ENCODE measurements at places on chromosomes 12 and 14.

- no peaks in the 10 kb centered on the region for H3K4me1 ChIP-seq
- H3K4me3 ChIP-seq = no peak overlapping the region
- no peak for DNase-seq
These were observed 26.2 kb upstream of the PPM1A start for GRCh38 chr14:60222820-60223219.

- H3K4me3 ChIP-seq = peak overlapping the region; percentile 27
- H3K27me3 ChIP-seq = no peaks in the 10 kb centered on the region
These were observed 40.3 kb downstream of the MAP1LC3B2 start for GRCh38 chr12:116599285-116600136.

DNA sequence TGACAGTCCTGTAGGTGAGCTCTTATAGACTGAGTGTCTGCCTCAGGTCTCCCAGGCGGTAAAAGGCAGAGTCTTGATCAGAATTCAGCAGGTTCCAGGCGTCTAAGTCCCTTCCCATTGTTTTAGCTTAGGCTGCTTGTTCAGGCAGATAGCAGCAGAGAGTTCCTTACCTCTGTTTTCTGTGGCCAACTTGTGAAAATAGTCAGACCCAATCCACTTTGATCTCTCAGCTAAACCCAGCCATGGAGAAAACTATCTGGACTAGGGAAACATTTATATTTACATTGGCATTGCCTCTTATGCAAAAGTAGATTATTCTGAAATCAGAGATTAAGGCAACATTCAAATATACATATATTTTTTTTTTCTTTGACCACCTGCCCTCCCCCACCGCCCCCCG is 21.4 kb downstream of the CCDC62 start:
- H3K4me1 ChIP-seq = no peaks in the 10 kb centered on the region
- H3K4me3 ChIP-seq = no peak overlapping the region
- H3K27ac ChIP-seq = no peak overlapping the region
- no peaks in the 10 kb centered on the region for H3K36me3 ChIP-seq
- DNase-seq = no peak

DNA sequence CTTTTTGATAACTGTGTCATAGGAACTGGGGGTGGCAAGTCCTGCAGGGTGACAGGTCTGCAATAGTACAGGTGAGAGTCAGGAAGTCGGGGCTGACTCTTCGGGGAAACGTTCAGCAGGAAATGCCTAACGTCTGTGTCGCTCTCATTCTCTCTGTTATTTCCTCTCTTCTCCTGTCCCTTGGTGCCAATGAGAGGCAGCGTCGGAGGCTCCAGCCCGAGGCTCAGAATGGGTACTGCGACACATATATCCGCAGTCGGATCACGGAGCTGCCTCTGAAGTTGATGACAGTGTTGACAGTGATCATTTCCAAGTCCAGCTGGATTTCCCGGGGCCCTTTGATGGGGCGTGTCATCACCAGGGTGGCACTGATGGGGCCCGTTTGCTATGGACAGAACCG is 2.7 kb upstream of the TC2N start:
- no peak for DNase-seq
- H3K27me3 ChIP-seq = no peaks in the 10 kb centered on the region
- no peak overlapping the region for H3K4me3 ChIP-seq

- no peaks in the 10 kb centered on the region for H3K27me3 ChIP-seq
- no peak for DNase-seq
- H3K4me1 ChIP-seq = no peaks in the 10 kb centered on the region
- no peak overlapping the region for H3K27ac ChIP-seq
These were observed 598.8 kb downstream of the SLC16A7 start for GRCh38 chr12:60194678-60195077.

GRCh38 chr14:100904307-100905087 is 975 bp upstream of the RTL1 start:
- H3K27ac ChIP-seq = no peak overlapping the region
- H3K27me3 ChIP-seq = no peaks in the 10 kb centered on the region
- no peaks in the 10 kb centered on the region for H3K36me3 ChIP-seq
- DNase-seq = no peak
- H3K4me3 ChIP-seq = no peak overlapping the region
- H3K4me1 ChIP-seq = no peaks in the 10 kb centered on the region

DNA sequence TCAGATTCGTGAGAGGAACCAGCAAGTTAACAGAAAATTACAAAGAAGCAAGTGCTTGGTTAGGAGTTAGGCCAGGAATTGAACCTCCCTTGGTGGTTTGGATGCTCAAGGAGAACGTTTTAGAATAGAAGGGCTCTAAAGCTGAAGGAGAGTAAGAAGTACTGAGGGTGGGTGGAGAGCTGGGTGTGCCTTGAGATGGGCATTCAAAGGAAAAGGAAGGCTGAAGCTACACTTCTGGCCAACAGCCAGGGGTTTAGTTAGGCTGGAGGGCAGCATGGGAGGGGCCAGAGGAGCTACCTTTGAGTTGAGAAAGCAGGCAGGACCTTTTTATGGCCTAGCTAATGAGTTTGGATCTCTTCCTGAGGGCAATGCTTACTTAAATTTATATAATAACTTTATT is 421.2 kb downstream of the CCDC91 start:
- no peak for DNase-seq
- no peak overlapping the region for H3K4me3 ChIP-seq
- no peaks in the 10 kb centered on the region for H3K27me3 ChIP-seq
- no peak overlapping the region for H3K27ac ChIP-seq
- H3K4me1 ChIP-seq = no peaks in the 10 kb centered on the region

DNA sequence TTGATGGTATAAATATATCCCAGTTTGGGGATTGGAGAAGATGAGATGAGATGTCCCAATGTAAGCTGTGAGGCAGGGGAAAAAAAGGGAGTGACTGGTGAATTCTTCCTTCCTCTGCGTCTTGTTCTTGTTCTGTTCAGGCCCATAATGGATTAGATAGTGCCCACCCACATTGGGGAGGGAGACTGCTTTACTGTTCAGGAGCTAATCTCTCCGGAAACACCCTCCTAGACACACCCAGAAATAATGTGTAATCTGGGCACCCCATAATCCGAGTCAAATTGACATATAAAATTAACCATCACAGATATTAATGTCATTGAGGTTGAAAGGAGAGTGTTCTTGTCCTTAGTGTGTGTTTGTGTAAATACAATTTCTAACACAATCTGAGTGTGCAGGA is 29.3 kb downstream of the ETV6 start:
- no peak overlapping the region for H3K4me3 ChIP-seq
- H3K36me3 ChIP-seq = no peaks in the 10 kb centered on the region
- H3K27ac ChIP-seq = no peak overlapping the region
- no peaks in the 10 kb centered on the region for H3K27me3 ChIP-seq
- H3K4me1 ChIP-seq = peaks cover 2% of the 10 kb centered on the region

- no peaks in the 10 kb centered on the region for H3K36me3 ChIP-seq
- no peaks in the 10 kb centered on the region for H3K4me1 ChIP-seq
- no peak for DNase-seq
- H3K27ac ChIP-seq = no peak overlapping the region
- H3K4me3 ChIP-seq = no peak overlapping the region
These were observed 30.3 kb upstream of the ESR2 start for GRCh38 chr14:64324461-64324860.

Measured in esophagus squamous epithelium (tissue), 5 donors.